ENCODE measurements at places on chromosomes 2 and 18.

DNA sequence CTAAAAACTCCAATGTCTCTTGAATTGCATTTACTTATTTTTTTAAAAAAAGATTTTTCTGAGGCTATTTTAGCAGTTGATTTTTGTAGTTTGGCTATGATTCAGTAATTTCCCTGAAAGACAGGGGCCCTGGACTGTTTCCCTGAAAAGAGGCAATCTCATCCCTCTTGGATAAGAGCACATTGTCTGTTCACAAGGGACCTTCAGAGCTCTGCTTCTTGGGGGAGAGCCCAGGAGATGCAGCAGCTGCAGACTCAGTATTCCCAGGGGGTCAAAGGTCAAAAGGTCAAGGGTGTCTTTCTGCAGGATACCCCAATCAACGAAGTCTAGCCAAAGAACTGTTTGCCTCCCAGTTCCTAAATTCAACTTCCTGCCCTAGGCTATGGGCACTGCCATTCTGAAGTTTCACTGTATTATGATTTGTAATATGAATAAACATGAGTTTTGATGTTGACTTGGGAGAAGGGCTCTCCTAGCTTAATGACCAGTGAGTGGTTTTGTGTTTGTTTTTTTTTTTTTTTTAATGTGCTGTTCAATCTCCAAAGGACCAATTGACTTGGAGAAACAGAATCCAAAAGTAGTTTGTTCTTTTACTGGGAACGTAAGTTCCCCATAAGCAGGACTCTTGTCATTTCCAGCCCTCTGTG lies 157.0 kb upstream of the SERPINE2 start:
- no peak for DNase-seq

DNA sequence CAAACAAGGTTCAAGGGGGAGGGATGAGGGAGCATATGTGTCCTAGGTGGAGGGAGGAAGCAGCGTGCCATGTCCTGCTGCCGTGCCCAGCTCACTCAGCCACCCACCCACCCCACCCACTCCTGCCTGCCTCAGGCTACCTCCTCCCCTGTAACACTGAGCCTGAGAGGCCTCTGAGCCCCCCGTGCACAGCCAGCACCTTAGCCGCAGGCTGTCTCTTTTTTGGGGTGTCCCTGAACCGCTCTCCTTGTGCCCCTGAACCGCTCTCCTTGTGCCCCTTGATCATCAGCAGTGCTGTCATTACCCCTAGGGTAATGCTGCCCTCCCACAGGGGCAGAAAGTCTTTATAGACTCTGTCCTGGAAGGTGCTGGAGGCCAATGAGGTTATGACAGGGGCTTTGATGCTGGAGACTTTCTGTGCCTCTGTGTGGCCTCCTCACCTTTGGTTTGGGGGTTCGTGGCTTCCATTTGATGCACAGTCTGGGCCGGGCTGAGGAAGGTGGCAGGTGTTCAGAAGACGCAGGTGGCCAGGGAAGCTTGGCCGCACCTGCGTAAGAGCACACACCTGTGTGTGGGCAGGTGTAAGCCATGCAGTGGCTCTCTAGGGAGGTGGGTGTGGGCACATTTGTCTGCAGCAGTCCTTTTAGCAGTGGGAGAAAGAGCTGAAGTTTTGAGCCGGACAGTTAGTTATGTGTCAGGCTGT lies 140.0 kb downstream of the SEPTIN10 start:
- no peak for DNase-seq

GRCh38 chr2:131682122-131682944 lies 154.6 kb downstream of the CCDC74A start:
- DNase-seq, result peak; percentile 90

- no peak for DNase-seq
These were observed 928.3 kb upstream of the NRXN1 start for GRCh38 chr2:51960281-51960680.

- no peak for DNase-seq
These were observed 146.3 kb upstream of the SPOPL start for GRCh38 chr2:138355244-138355643.

GRCh38 chr18:77359561-77360314 lies 110.1 kb downstream of the GALR1 start:
- DNase-seq, result no peak

DNA sequence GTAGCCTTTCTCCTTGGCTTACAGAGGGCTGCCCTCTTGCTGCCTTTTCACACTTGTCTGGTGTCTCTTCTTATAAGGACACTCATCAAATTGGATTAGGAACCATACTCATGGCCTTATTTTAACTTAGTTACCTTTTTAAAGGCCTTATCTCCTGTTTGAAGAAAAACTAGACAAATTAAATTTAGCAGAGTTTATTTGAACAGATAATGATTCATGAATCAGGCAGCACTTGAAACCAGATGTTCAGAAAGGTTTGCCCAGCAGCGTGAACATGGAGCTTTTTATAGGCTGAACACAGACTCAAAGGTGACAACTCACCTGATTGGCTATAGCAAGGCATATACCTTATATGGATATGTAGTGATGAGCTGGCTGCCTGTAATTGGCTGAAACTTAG lies 238.0 kb downstream of the GULP1 start:
- DNase-seq, result no peak

GRCh38 chr2:144010096-144010836 lies 509.7 kb downstream of the ZEB2 start:
- DNase-seq, result no peak

DNA sequence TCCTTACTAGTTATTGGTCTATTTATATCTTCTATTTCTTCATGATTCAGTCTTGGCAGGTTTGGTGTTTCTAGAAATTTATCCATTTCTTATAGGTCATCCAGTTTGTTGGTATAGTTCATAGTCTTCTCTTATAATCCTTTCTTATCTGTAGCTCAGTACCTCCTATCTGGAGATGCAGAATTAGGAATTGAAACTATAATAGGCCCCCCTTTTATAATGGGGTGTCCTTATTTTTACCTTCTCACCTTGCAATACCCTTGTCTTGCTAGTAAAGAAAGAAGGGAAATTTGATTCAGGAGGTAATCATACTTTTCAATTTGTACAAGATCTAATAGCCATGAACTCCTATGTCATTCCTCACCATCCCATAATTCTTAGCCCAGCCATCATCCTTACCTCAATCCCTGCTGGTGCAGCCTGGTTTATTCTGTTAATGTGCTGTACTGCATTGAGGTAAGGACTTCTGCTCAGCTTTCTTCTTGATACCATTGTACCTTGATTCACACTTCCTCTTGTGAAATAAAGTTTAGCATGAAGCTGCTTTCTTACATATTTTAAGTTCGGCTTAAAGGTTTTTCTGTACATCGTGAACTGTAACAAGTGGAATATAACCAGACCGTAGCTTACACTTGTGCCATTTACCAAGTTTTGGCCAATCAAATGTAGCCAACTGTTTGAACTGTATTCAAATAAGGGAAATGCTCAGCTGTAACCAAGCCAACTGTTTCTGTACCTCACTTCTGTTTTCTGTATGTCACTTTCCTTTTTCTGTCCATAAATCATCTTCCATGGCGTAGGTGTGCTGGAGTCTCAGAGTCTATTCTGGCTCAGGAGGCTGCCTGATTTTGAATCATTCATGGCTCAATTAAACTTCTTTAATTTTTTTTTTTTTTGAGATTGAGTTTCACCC lies 40.1 kb upstream of the PTH2R start:
- no peak for DNase-seq

GRCh38 chr2:190441564-190441963 lies 33.4 kb downstream of the MFSD6 start:
- DNase-seq, result no peak

DNA sequence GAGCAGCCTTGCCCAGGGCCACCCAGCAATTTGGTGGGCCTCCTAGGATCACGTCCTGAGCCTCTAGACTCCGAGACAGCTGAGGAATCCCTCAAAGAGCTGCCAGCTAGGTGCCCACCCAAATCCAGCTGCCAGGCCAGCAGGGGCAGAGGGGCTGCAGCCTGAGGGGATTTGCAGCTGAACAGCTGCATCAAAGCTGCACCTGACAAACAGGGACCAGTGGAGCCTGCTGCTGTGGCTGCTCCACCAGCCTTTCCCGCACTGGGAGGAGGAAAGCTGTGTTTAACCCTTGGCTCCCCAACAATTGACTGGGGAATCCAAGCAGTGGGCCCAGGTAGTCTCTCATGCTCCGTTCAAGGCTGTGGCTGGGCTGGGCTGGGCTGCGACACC lies 8.2 kb downstream of the ADRA2B start:
- no peak for DNase-seq

GRCh38 chr2:203669820-203670219 lies 36.6 kb upstream of the CD28 start:
- peak; percentile 22 for DNase-seq

- DNase-seq, result no peak
These were observed 4.1 kb upstream of the SNED1 start for GRCh38 chr2:240994171-240994896.

DNA sequence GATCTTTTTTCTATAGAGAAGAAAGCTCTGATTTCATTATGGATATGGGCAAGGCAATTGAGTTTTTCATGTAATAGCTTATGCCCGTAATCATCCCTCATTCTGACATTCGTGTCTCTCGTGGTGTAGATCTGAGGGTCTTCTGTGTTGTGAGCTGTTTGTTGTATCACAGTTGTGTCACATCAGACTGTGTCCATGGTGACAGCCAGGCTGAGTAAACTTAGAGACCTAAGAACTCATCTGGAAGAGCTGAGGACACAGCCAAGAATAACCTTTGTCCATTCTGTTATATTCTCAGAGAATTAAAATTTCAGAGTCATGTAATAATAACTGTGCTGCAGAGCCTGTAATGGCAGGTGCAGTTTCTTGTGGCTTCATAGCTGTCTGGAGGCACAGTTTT lies 116.5 kb downstream of the ATP9B start:
- no peak for DNase-seq

DNA sequence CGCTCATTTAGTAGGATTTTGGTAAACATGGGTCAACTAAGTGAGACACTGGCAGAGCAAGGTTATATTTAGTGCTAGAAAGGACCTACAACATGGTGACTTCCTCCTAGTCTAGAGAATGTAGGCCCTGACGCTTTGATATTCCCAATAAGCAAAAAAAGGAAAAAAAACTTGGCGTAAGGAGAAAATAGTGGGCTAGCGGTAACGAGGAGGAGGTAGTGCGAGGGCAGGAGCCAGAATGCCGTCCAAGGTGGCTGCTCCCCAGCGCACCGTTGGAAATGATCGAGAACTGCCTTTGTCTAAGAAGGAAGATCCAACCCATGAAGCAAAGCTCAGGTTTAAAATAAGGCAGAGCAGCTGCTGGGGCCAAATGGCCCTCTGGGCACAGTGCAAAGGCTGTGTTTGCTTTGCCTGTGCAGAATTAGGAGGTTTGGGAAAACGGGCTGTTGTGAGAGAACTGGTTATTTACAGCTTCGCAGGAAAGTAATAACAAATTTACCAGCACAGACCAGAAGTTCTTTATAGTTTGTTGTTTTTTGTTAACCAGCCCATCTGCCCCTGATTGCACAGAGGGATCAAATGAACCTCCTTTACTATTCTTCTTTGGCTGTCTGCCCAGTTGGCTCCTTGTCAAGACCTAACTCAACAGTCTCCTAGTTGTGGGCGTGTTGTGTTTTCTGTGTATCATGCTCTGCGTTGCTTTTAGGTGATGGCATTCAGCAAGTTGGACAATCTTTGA lies 86.6 kb downstream of the ITGB1BP1 start:
- DNase-seq, result peak; percentile 90

GRCh38 chr2:25207078-25207545 lies 38.7 kb upstream of the POMC start:
- DNase-seq, result no peak
